ENCODE measurements at places on chromosomes 1 and 21.

- no peak for DNase-seq
Observed at GRCh38 chr1:16905868-16906702, 10.3 kb downstream of the RNU1-2 start.

- no peak for DNase-seq
Observed at GRCh38 chr1:47918257-47918867, 78.8 kb downstream of the TRABD2B start.

DNA sequence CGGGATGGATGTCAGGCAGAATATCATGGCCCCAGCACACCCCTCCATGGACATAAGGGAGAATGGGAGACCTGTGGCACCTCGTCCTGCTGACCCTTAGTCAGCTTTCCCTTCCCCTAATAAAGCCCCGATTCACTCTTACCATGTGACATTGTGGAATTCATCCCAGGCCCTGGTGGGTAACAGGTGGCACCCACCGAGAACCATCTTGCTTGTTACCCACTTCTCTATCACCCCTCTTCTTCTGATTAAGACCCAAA lies 32.9 kb downstream of the CSMD2 start:
- no peak for DNase-seq

GRCh38 chr1:27341525-27342252 lies at the start of gene SYTL1:
Gene SYTL1 (plus strand): TSS chr1:27342022. CDS start chr1:27345335, 3,313 bp downstream.
- DNase-seq, result no peak

DNA sequence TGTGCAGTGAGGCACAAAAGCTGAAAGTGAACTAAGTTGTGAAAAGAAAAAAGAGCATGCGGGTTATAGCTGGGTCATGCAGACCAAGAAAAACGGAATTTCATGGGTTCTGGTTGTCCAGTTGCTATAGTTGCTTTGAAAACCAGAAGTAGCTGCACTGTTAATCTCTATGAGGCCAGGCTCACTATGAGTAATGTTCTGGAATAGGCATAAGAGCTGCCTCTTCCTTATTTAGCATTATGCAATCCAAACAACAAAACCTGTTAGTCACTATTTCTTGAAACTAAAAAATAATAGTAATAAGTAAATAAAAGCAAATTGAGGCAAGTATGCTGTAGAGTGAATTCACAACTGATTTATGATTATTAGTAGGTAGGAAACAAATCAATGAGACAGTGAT lies 1383.7 kb downstream of the MRPL39 start:
- DNase-seq, result no peak

- DNase-seq, result no peak
Observed at GRCh38 chr1:203926025-203926540, 64.7 kb downstream of the SNRPE start.

DNA sequence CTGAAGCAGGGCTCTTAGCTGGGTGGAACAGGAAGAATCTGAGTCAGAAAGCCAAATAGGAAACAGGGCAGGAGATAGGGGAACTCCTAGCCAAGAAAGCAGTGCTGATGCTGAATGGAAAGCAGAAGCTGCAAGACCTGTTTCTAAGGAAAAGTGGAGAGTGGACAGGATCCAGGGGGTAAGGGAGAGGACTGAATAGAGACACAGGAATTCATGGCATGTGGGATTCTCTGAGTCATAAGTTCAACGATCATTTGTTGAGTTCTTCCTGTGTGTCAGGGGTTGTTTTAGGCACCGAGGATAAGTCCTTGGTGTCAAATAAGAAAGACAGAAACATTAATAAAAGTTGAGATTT lies 153.8 kb upstream of the FGGY start:
- DNase-seq, result peak; percentile 38

- no peak for DNase-seq
Observed at GRCh38 chr1:43704838-43705237, 2.5 kb upstream of the ST3GAL3 start.

- DNase-seq, result no peak
Observed at GRCh38 chr21:45080232-45080631, 5.9 kb downstream of the ADARB1 start.

DNA sequence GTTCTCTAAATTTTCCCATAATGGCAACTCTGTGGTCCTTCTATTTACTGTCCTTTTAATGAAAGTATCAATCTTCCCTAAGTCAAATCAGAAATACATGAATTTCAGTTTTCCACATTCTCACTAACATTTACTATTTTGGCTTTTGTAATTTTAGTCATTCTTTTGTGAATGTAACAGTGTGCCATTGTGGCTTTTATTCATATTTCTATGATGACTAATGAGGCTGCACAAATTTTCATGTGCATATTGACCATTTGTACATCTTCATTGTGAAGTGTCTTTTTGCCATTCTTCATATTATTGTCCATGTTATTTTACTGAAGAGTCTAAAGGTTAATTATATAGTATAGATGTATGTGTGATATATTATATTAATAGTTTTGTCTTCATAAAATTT lies 431.0 kb upstream of the BRINP3 start:
- no peak for DNase-seq

DNA sequence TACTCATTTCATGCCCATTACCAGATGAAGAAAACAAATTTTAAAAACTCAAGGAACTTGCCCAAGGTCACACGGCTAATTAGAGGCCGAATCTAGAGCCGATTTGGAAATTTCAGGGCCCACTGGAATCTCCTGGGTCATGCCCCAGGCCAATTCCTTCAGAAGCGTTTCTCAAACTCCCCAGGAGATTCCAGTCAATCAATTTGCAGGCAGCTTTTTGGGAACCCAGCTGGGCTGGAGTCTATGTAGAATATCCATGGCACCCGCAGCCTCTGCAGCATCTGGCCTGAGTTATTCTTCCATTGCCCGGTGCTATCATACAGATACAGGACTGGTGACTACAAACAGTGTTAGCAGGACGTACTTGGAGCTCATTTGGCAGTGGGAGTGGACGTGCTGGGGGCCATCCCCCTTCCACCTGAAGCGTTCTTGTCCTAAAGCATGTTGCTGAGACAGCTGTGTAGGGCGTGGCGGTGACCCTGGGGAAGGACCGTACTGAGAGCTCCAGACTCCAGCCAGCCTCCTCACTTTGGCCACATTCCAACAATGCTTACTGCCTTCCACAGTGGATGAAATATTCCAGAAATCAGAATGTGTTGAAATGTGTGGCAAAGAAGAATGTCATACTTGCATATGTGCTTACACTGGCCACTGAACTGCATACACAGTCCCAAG lies 38.3 kb downstream of the ABCG1 start:
- no peak for DNase-seq

DNA sequence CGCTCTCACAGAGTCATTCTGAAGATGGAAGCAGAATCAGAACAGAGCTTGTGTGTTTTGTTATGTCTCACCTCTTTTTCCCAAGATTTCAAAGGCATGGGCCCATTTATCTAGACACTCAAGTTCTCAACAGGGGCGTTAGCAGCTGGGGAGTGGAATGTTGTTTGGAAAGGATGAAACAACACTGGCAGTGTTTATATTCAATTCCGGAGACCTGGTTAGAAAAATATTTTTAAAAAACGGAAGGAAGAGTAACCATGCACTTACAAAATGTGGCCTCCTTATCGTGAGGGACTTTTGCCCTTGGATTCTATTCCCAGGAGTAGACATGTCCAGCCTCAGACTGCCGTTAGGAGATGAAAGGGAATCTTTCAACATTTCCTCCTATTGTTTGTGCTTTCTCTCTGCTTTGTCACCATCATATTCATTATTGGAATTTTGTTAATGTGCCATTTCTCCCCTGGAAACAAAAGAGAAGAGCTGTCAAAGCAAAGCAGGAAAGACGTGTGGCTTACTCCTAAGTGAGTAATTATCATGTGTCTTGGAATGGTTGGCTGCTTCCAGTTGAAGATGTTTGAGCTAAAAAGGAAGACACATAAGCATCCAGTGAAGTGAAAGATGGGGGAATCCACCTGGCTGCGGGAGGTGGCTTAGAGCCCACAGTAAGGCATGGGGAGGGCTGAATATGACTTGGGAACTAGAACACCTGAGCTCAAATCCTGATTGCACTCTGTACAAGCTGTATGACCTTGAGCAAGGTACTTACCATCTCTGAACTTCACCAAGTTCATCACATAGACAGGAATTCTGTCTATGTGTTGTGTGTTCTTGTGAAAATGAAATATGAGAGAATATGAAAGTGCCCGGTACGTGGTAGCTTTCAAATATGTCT lies 71.7 kb upstream of the JUN start:
- no peak for DNase-seq

DNA sequence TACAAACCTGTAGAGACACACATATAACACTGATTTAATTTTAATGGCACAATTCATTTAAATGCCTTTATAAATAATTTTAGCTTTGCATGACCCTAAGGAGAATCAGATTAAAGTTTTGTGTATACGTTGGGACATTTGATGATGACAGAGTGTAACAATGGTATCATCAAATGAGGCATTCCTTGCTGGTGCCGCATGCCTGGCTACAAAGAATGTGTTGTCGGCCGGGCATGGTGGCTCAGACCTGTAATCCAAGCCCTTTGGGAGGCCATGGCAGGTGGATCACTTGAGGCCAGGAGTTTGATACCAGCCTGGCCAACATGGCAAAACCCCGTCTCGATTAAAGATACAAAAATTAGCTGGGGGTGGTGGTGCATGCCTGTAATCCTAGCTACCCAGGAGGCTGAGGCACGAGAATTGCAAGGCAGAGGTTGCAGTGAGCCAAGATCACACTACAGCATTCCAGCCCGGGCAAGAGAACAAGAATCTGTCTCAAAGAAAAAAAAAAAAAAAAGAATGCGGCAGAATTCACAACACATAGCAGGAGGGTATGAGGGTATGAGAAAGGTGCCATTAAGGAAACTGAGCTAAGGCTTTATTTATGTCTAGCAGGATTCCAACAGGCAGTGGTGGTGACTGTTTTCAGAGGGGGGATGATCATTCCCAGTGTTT lies 58.9 kb downstream of the PTPN14 start:
- DNase-seq, result no peak

DNA sequence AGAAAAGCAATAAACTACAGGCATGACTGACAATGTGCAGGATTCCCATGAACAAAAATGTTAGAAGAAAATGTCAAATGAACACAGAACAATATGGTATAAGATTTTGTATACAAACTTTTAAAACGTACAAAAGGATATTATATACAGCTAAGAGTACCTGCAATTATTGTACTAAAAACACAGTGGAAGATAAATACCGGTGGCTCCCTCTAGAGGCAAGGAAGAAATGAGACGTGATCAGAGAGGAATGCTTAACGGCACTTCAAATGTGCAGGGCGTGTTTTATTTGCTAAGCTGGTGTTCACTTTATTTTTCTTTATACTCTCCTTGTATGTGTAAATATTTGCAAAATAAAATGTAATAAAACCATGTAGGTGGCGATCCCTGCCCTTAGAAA lies 191.8 kb upstream of the SAMSN1 start:
- peak; percentile 36 for DNase-seq

GRCh38 chr1:23505851-23506250 lies 21.9 kb upstream of the ASAP3 start:
- no peak for DNase-seq

GRCh38 chr21:35217504-35218060 lies 168.5 kb upstream of the RUNX1 start:
- DNase-seq, result no peak

GRCh38 chr21:32994305-32994704 lies 31.4 kb upstream of the OLIG2 start:
- no peak for DNase-seq

DNA sequence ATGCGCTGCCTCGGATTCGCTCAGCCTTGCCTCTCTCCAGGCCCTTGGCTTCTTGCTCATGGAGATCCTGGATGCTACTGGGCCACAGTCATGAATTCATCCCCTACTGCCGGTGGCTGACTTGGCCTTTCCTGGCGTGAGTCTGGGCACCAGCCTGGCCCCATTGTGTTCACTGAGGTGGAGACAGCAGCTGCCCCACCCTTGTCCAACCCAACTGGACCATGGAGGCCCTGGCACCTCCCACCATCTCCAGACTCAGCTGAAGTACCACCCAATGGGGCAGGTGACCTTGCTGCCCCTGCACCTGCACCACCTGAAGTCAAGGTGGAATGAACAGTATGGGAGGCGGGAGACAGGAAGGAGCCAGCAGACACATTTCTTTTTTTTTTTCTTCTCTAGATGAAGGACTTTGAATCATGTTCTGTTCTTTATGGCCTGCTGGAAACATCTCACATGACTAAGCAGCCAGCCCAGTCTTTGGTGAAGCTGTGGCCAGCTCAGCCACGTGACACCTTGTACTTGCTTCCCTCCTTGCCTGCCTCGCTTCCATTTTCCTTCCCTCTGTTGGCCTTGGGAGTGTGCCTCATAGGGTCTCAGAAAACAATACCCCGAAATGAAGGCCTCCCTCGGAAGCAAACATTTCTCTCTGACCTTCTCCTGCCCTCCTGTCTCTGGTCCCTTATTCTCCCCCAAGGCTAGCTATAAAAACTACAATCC lies 3.8 kb upstream of the SLC30A2 start:
- no peak for DNase-seq
